Hippocampal formation (tissue), 2 donors: ENCODE measurements at places on chromosomes 11 and 22.
A peak's percentile ranks its signal among the peaks of the same experiment; 100 is the strongest.

- DNase-seq = no peak
Measured at GRCh38 chr11:9208726-9209501, 56.2 kb downstream of the DENND5A start.

DNA sequence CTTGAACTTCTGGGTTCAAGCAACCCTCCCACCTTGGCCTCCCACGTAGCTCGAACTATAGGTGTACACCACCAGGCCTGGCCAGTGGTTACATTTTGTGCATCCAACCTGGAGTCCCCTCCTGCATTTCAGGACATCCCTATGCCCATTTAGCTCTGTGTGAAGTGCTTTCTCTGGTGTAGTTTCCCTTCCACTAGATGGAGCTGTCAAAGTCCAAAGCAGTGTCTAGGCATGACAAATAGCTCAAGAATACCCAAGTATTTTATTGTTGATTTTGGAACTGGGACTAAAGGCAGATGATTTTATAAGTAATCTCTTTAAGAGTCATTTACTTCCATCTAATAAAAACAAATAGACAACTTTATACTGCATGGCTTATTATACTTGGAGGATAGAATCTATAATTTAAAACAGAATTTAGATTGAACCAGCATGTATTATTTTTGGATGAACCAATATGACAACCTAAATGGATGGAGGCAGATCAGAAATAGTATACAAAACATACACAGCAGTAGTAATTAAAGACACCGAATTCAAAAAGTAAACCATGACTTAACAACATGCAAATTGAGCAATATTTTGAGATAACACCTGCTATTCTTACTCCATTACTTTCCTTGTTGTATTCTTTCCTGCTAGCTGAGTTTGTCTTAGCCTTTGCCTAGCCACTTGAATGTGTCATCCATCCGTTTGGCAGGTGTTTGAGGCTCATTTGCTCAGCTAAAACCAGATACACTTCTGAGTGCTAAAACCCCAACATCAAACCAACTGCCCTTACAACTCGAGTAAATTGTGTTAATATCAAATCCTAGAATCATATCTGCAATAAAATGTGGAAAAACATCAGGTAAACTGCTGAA, 37.7 kb downstream of the EIF4ENIF1 start:
- no peak for DNase-seq

DNA sequence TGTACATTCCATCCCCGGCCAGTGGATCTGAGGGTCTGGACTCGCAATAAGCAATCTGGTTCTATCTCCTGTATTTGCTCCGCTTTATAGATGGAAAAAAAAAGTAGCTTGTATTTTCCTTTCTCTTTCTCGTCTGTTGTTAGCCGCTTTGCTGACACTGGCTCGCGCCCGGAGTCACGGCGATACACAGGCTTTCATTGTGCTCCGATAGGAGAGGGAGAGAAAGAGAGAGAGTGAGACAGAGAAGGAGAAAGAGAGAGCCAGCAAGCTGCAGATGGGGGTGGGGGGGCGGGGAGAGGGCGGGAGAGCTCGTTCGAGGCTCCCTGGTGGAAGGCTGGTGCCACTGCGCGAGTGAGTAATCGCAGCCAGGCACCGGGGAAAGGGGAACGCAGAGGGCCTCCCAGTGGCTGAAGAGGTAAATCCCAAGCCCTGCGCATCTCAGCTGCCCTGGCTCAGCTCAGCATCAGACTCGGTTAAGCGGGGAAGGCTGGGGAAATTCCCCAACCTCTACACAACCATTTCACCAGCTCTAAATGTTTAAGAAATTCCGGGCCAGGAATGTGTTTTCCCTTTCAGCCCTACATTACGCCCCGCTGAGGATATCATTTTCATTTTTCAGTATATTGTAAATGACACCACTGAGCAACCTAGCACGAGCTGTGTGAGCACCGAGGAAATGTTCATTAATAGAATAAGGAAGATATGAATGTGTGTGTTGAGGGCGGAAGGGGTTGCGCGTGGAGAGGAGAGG, at the start of gene MAML2:
Gene MAML2, minus strand, starts transcription at position 235 of the 751 bp plus-strand sequence. CDS start 1,300 bp downstream, outside the sequence.
- DNase-seq = peak; percentile 97

DNA sequence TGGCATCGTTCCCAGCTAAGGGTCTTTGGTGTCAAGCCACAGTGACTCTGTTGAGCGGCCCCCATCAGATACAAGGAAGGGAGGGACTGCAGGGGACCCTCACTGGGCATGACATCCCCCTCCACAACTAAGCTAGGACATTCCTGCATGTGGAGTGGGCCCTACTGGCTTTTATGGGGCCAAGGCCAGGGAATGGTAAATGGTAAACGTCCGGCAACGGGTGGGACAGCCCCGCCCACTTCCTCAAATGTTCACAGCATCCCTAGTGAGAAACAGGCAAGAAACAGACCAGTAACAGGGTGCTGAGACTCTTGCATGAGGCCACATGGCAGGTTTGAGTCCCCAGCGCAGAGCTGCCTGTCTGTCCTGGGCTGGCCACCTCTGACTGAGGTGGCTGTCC, 4.4 kb downstream of the TMPRSS6 start:
- DNase-seq = no peak

DNA sequence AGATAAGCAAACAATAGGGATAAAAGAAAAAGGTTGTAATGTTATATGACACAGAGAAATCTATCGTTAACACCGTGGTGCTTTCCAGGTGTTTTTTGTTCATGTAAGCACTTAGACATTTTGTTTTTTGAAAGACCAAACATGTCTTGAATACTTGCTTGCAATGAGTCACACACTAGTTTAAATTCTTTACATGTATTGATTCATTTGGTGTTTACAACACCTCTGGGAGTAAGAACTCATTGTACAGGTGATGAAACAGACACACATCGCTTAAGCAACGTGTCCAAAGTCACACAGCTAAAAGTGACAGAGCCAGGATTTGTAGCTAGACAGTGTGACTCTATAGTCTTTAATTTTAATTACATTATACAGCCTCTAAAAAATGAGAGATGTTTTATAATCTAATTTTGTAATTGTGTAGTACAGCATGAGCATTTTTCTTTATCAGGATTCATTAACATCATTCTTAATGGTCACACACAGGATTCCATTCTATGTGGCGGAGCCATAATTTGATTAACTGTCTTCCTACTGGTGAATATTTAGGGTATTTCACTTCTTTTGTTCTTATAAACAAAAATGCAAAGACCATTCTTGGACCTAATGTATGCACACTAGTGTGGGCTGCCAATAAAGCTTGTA, 148.8 kb downstream of the DBX1 start:
- no peak for DNase-seq

DNA sequence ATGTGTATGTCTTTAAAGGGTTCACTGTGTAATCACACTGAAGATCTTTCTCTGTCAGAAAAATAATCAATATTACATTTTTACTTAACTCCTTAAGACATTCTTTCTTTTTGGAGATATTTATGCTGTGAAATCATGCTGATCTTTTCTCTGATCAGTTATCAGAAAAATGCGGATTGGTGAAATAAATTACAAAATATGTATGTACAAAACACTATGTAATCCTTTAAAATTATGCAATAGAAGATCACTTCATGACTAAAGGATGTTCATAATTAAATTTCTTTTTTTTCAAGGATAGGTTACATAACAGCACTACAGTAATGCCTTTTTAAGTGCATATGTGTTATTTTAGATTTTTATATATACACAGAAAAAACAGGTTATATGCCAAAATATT, 24.7 kb downstream of the BTBD10 start:
- no peak for DNase-seq

DNA sequence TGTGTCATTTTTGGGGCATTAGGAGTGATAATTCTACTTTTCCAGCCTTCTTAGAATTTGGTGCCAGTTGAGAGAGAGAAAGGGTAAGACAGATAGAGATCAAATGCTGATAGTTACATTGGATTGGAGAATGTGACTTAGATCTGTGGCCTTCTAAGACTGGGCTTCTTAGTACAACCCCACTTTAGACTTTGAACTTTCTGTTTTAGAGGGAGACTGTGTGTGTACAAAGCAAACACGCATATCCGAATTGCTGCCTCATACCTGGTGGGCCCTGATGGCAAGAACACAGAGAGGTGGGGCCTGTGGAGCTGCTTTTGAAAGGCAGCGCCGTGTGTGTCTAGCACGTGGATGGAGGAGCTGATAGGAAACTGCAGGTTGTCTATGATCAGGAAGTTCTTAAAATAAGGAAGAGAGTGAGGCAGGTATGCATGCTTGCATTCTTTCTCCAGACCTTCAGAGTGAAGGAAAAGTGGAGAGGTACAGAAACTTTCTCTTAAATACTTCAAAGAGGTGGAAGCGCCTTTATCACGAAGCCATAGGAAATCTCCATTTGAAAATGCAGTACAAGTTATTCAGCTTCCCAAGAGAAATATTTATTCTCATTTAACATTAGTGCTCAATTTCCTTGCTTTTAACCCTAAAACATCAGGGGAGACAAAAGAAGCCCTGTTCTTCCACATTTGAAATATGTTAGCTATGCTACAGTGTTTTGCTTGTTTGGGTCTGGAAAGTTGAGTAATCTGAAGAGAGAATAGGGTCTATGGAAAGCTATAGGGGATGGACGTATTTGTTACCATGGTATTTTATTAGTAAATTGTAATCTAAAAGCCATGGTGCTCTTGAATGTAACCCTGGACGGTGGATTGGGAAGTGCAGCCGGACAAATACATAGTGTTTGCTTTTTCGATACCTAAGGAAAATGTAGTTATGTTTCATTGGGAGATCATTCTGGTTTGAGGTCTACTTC, 13.7 kb downstream of the PDHX start:
- no peak for DNase-seq

DNA sequence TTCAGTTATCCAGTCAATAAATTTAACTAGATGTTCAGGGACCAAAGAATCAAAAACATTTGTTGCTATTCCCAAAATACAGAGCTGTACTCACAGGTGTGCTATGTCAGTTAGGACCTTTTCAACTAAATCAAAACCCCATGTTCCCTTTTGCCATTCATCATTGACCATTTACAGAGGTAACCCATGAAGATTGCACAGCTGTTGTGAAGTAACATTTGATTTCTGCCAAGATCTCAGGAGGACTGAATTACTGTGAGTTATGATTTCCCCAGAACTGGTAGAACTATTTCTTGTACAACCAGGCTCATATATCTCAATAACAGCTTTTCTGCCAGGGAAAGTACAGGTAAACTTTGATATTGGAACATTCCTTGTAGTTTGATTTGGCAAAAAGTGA, 131.1 kb upstream of the FIBIN start:
- no peak for DNase-seq

DNA sequence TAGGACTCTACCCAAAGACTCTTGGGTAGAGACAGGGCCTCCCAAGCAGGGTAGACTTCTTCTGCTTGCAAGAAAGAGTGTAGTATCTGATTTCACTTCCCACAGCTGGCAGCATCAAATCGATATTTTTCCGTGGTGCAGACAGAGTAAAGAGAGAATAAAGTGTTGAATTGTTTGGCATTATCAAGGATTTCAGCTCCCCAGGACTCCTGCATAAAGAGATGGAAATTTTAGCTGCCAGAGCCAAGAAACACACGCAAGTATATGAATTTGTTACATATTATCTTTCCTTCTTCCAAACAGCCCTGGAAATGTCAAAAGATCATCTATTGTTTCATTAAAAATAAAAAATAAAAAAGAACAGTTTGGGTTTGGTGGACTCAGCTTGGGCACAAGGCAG, 136.8 kb downstream of the PKNOX2 start:
- no peak for DNase-seq

DNA sequence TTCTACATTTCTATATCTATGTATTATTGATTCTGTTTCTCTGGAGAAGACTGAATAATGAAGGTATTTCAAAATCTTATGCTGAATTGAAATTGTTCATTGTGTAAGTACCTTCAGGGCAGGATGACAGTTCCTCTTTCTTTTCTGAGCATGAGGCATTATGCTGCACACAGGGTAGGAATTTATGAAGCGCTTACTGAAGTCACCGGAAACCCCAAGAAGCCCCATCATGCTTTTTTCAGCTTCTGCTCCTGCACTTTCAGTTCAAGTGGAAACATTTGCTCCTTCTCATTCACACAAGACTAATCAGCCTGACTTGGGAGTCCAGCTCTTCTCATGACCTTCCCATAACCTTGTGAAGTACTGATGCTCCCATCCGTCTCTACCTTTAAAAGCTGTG, 314.7 kb upstream of the SORL1-AS1 start:
- DNase-seq = peak; percentile 13

DNA sequence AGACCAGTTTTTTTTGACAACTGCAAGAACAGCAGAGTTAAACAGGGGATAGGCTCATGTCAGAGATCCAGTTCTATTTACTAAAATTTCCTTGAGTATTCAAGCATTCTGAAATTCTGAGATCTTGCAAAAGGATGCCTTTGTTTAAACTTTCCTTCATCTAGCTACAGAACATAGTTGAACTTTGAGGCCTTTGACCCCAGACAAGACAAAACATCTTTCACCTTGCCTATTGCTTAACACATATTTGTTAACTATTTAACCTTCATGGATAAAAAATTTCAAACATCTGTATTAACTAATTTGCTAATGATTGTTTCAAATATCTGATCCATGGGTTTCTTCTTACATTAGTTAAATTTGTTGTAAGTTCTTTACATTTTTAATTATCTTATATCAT, 38.2 kb downstream of the GLYATL1 start:
- no peak for DNase-seq

DNA sequence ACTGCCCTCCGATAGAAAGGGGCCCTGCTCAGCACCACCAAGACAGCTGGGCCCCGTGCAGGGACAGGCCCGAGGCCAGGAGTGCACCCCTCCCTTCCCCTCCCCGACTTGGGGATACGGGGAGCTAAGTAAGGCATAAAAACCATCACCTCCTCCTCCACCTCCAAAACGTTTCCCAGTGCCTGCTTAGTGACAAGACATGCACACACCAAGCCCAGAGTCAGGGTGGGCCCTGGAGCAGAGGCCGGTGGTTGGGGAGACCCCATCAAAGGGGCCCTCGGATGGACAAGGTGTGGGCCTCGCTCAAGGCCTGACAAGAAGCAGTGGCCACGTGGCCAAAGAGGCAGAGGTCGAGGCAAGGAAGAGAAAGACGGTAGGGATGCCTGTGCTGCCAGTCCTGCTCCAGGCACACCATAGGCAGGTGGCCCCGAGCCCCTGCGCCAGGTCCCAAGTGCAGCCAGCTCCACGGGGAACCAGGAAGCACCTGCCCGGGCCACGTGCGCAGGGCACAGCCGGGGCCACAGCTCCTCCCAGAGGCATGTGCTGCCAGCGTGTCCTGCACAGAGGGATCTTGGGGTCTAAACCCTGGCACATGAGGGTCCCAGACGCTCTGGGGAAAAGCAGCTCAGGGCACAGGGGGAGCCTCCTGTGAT, 53.0 kb downstream of the BRD1 start:
- DNase-seq = no peak

GRCh38 chr22:43232445-43232844, 45.5 kb upstream of the TTLL12 start:
- DNase-seq = no peak

GRCh38 chr11:2892967-2893528, 7.5 kb upstream of the CDKN1C start:
- DNase-seq = no peak

- DNase-seq = no peak
Measured at GRCh38 chr11:117786135-117786870, 10.7 kb downstream of the DSCAML1 start.

GRCh38 chr22:42156598-42156997, 26.0 kb upstream of the CYP2D6 start:
- DNase-seq = no peak
